ENCODE measurements at places on chromosomes 11 and 22. TPM values are rescaled to one million over a fixed set of nuclear protein-coding genes. Genes with fewer than 3 reads are reported as not detected.

The PIH1D2 gene
- total RNA-seq, result 2.9 TPM

The MED15 gene
- 13.0 TPM for total RNA-seq

The MYO7A gene
- 0.82 TPM for total RNA-seq

The UCP3 gene
- total RNA-seq, result 0.82 TPM

The ADAMTS15 gene
- total RNA-seq, result 2.4 TPM

The OR10A2 gene
- total RNA-seq, result not detected

The TAF10 gene
- total RNA-seq, result 10.2 TPM
